Stimulated activated CD8-positive, alpha-beta memory T cell treated with anti-CD3 and anti-CD28 coated beads, Interleukin-4, amount 100 ng/mL, for 1 hour (primary cell): ENCODE measurements at places on chromosomes 5 and 9.

DNA sequence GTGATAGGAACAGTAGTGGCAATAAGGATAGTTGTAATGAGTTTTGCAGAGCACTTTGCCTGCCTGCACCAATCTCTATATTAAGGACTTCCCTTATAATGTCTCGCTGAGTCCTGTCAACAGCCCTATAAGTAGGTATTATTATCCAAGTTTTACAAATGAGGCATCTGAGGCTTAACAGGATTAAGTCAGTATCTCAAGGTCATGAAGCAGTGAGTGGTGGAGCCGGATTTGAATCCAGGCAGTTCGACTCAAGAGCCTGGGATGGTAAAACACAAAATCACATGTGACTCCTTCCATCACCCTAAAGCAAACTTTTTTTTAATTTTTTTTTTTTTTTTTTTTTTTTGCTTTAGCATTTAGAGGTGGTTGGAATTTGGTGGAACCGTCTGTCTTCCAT, 59.0 kb upstream of the RARS1 start:
- no peak for DNase-seq

GRCh38 chr9:134134949-134135342, 936 bp upstream of the WDR5 start:
- no peak for DNase-seq

GRCh38 chr5:95619096-95619495, 791 bp upstream of the GPR150 start:
- DNase-seq = no peak

- no peak for DNase-seq
Measured at GRCh38 chr5:128253161-128253560, 169.6 kb downstream of the SLC12A2 start.
